ENCODE measurements at places on chromosomes 13 and 19.

GRCh38 chr19:3987619-3988371 lies 2.5 kb upstream of the EEF2 start:
- peak; percentile 69 for DNase-seq

GRCh38 chr13:43763143-43763759 lies 23.5 kb downstream of the ENOX1 start:
- no peak for DNase-seq

DNA sequence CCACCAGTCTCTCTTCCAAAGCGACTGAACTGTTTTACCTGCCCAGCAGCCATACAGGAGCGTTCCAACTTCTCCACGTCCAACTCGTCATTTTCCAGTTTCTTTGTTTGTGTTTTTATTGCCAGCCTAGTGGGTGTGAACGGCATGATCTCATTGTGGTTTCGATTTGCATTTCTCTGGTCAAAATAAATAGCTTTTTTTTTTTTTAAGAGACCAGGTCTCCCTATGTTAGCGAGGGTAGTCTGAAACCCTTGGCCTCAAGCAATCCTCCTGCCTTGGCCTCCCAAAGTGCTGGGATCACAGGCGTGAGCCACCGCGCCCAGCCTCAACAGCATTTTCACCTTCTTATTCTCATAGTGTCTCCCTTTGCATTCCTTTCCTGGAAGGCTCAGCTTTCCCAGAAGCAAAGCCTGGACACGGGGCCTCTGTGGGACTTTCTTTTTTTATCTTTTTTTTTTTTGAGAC lies 4.2 kb upstream of the JSRP1 start:
- DNase-seq: peak; percentile 47

DNA sequence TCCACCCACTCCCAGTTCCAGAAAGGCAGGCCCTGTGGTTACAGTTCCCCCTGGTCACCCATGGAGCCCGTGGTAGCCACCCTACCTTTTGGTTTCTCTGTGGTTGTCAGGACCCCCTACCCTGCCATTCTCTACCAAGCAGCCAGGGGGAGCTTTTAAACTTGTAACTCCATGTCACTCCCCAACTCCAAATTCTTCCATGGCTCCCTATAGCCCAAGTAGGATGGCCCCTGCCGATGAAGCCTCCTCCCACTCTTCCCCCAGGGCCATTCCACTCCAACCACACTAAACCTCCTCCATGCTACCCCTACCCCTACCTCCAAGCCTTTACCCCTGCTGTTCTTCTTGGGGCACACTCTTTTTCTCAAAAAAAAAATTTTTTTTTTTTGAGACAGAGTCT lies 2.2 kb downstream of the S1PR2 start:
- no peak for DNase-seq

- DNase-seq: peak; percentile 96
These were observed at the start of gene FFAR1 for GRCh38 chr19:35347171-35347929. Gene FFAR1, plus strand, starts transcription at chr19:35347902. Its CDS starts 3,650 bp downstream, at chr19:35351552.

GRCh38 chr13:32432856-32433255 lies 4.9 kb upstream of the N4BP2L1 start:
- no peak for DNase-seq

GRCh38 chr13:35953537-35954206 lies 177.5 kb downstream of the DCLK1 start:
- no peak for DNase-seq

GRCh38 chr13:24763596-24764275 lies at the start of gene RNF17:
Gene RNF17, plus strand, starts transcription at chr13:24764169. Its CDS starts 35 bp downstream, at chr13:24764204.
- DNase-seq: no peak

DNA sequence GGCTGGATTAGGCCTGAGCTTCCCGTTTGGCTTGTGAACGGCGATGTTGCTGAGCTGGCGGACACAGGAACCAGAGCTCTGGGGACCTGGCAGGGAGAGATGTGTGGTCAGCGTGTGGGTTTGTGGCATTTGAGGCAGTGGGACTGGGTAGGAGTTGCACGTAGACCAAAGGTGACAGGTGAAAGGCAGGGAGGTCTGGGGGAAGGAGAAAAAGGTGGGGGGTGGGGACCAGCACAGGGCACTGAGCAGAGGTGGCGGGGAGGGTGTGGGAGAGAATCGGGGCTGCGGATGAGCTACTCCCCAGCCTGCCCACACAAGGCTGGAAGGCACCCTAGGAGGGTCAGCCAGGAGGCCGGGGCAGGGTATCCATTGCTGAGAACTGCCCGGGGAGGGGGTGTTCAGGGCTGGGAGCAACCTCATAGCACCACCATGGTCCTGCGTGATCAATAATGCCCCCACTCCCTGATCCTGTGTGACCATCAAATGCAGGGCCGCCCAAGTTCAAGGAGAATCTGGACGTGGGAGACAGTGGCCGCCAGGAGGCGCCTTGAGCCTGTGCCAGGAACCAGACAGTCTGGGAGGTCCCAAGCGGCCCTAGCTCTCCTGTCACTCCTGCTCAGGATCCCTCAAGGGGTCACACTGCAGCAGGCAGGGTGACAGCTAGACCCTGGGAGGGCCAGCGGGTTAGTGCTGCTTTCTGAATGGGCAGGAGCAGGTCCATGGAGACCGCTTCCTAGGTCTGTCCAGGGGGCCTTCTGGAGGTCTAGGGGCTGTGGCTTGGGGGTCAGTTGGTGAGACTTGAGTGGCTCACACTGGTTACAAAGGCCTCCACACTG lies 12.8 kb upstream of the SELENOW start:
- no peak for DNase-seq

DNA sequence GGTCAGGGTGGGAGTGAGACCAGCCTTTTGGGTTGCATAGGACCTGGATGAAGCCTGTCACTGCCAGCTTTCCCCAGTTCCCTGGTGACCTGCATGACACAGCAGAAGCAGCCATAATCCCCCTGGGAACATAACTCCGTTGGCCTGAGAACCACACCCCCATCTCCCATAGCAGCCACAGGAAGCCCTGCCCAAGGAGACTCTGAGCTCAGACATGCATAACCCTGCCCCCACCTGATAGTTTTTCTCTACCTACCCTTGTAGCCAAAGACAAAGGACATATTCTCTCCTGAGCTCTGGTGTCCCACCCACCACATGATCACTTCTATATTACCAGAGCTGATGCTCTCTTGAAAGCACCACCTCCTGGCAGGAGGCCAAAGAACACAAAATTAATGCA lies 413.5 kb upstream of the HTR2A start:
- DNase-seq: no peak

GRCh38 chr13:79919091-79919490 lies 421.8 kb downstream of the SPRY2 start:
- no peak for DNase-seq

DNA sequence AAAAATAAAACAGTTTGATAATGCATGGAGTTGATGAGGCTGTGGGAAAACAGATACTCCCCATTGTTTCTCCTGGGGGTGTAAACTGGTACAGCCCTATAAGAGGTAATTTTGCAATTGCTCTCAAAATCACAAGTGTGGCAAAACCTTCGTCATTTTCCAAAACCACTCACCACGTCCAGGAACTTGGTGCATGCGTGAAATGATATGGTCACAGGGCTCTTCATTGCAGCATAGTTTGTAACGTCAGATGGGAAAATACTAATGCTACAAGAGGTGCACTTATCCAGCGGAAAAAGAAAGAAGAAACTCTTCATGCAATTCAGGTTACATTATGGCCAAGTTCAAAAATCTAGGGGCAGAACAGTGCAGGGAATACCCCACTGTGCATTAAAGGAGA lies 11.9 kb upstream of the PLAUR start:
- DNase-seq: no peak

DNA sequence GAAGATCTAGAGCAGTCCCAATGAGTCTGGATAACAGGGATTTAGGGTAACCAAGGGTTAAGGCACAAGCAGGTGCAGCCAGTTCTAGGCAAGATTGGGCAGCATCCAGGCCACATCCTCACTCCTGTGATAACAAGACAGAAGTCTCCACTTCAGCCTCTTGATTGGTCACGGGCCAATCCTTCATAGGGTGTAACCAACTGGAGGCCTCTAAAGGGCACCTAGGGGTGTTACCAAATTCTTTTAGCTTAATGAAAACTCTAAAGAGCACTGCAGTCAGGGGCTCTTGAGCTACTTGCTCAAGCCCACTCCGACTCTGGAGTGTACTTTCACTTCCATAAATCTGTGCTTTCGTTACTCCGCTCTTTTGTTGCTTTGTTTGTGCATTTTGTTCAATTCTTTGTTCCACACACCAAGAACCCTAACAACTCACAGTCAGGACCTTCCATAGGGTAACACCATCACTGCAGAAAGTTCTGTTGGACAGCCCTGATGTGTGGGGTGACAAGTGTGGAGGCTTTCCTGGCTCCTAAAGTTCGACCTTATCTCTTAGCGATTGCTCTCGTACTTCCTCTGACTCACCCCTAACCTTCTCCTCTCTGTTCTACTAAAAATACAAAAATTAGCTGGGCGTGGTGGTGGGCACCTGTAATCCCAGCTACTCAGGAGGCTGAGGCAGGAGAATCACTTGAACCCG lies 36.1 kb downstream of the ZSWIM9 start:
- DNase-seq: no peak

DNA sequence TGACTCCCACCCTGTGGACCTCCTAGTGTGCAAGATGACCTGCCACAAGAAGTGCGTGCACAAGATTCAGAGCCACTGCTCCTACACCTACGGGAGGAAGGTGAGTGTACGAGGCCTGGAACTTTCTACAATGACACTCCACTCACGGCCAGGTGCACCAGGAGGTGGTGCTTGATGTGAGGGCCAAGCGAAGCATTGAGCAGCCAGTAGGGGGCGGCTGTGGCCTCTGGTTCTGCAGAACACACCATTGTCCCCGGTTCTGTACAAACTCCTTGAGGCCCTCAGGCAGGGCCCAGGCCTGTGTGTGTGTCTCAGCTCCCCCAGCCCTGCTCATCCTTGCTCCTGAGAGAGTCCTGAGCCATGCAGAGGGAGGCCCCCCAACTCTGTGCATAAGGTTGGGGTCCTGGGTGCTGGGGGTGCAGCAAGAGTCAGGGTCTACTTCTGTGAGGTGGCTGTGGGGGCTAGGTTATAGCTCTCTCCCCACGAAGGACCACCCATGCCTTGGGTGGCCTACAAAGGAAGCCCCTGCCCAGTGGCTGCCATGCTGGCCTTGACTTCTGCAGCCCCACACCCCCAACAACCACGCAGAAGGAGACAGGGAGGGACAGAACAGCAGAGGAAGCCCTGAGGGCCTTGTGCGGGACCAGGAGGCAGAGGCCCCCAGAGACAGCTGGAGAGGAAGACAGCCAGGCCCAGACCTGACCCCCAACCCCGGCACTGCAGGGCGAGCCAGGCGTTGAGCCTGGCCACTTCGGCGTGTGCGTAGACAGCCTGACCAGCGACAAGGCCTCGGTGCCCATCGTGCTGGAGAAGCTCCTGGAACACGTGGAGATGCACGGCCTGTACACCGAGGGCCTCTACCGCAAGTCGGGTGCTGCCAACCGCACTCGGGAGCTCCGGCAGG lies 9.7 kb upstream of the USE1 start:
- no peak for DNase-seq

DNA sequence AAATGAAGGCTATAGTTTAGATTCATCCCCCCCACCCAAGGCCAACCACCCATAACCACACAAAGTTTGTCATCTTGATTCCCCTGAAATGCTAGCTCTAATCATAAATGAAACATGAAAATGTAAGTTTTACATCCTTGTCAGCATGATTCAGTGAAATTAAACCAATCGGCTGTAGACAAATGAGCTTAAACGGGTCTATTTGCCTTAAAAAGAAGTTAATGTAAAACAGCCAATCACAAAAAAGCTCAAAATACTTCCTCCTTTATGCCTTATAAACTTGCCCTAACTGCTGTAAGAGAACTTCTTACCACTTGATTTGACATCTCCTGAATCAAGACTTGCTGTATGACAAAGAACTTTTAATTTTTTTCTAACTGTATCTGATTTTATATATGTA lies 34.5 kb upstream of the MRI1 start:
- no peak for DNase-seq

DNA sequence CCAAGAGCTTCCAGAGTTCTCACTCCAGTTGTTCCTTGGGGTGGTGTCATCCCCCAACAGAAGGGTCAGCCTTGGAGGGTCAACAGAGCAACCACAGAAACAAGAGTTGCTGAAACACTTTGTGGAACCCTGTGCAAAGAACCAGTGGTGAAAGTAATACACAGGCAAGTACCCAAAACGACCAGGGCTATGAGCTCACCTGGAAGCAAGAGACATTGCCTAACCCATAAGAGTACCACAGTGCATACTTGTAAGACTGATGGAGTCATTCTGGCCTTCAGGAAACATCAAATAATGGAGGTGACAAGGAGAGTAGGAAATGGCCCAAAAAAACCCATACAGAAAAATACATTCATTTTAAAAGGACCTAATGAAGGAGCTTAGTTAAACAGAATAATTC lies 184.3 kb upstream of the TSC22D1 start:
- no peak for DNase-seq

DNA sequence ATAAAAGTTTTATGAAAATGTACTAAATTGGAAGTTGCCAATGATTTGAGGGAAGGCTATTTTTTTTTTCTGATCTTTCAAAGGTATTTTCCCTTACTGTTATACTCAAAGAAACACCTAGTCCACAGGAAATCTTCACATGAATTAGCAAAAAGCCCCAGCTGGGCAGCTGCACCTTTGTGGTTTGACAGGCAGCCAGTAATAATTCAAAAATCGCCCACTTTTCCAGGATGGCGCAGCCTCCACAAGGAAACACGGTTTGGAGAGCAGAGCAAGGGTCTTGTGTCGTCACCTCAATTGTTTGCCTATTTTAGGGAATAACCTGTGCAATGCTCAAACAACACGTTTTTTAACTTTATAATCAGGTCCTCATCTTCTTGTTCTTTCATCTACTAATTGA lies 324.9 kb upstream of the GPC6 start:
- DNase-seq: no peak

DNA sequence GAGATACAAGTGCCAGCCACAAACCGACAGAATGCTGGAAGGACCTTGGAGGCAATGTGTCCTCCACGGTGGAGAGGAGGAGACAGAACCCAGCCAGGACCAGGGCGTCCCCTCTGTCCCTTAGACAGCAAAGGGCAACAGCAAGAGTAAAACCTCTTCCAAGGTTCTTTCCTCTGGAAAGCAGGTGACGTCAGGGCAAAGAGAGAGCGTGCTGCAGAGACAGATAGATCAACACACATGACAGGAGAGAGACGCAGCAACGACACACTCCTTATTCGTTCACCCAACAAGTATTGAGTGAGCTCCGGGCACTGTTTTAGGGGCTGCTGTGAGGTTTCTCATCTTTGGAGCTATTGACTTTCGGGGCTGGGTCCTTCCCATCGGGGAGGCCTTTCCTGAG lies 1.3 kb upstream of the GALP start:
- DNase-seq: no peak

GRCh38 chr13:113211774-113212173 lies 2.4 kb downstream of the CUL4A start:
- DNase-seq: no peak

Data from GM12864 (cell line).